ENCODE measurements at places on chromosomes 13 and 19.

DNA sequence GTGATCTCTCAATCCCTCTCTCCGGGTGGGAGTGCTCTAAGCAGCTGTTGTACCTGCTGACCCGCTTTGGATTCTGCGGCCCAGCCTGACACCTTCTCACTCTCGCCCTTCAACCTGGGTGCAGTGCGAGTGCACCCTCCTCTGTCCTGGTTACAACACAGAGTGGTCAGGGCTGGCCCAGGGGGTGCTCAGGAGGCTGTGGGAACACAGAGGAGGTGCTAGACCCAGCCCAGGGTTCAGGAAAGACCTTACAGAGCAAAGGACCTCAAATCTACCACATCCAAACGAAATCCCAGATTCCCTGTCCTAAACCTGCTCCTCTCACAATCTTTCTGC is 23.7 kb downstream of the ZNF175 start:
- H3K4me3 ChIP-seq, result peak overlapping the region; percentile 2
- no peaks in the 10 kb centered on the region for H3K36me3 ChIP-seq
- H3K27me3 ChIP-seq, result no peaks in the 10 kb centered on the region
- H3K4me1 ChIP-seq, result no peaks in the 10 kb centered on the region

GRCh38 chr19:39097721-39098120 is 13.6 kb downstream of the ACP7 start:
- DNase-seq, result no peak
- H3K4me3 ChIP-seq, result no peak overlapping the region
- no peaks in the 10 kb centered on the region for H3K36me3 ChIP-seq
- H3K27ac ChIP-seq, result no peak overlapping the region
- no peaks in the 10 kb centered on the region for H3K4me1 ChIP-seq
- no peaks in the 10 kb centered on the region for H3K27me3 ChIP-seq

GRCh38 chr19:33641261-33641660 is 19.5 kb downstream of the CHST8 start:
- H3K4me3 ChIP-seq, result no peak overlapping the region
- H3K36me3 ChIP-seq, result no peaks in the 10 kb centered on the region
- H3K27ac ChIP-seq, result no peak overlapping the region
- peak; percentile 32 for DNase-seq
- H3K27me3 ChIP-seq, result no peaks in the 10 kb centered on the region

- H3K36me3 ChIP-seq, result no peaks in the 10 kb centered on the region
- H3K4me3 ChIP-seq, result no peak overlapping the region
- H3K27me3 ChIP-seq, result no peaks in the 10 kb centered on the region
- no peak overlapping the region for H3K27ac ChIP-seq
- no peak for DNase-seq
Observed at GRCh38 chr19:10235003-10235402, 3.9 kb upstream of the S1PR2 start.

DNA sequence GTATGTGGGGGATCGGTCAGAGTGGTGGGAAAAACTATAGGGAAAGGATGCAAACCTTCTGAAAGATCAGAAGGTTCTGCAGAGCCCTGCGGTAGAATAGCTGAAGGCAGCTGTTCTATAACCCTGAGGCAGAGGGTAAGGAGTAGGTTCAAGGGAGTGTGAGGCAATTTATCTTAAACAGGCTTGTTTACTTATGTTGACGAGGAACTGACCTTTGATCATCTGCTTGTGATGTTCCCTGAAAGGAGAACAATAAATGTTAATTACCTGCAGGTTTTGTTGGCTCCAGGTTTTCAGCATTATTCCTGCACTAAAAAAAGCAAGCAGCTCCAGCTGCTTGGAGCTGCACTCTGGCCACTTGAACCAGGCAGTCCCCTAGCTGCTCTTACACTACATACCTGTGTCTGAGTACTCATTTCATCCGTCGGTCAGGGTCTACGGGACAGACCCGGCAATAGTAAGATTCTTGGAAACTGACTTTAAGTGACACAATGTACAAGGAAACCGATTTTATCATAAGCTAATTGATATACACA is 202.1 kb downstream of the TBC1D4 start:
- H3K36me3 ChIP-seq, result no peaks in the 10 kb centered on the region
- H3K27ac ChIP-seq, result no peak overlapping the region
- no peaks in the 10 kb centered on the region for H3K27me3 ChIP-seq
- no peak overlapping the region for H3K4me3 ChIP-seq
- no peak for DNase-seq

DNA sequence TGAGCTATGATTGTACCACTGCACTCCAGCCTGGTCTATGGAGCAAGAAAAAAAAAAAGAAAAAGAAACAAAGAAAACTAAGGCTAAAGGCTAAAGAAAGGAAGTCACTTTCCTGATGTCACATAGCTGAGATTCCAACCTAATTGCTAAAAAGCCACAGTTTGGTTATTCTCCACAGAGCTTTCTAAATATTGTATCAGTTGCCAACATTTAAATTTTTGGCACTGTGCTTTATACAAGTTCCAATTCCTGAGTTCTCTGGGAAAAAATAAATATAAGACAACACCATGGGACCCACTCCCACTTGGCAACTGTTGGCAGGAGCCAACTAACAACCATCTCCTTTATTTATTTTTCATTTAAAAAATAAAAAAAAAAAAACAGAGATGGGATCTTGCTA is 11.2 kb upstream of the LYPD3 start:
- no peak overlapping the region for H3K4me3 ChIP-seq
- no peaks in the 10 kb centered on the region for H3K27me3 ChIP-seq
- no peaks in the 10 kb centered on the region for H3K4me1 ChIP-seq
- DNase-seq, result no peak

GRCh38 chr13:63208826-63209225 is 1793.2 kb upstream of the PCDH20 start:
- DNase-seq, result no peak
- H3K27me3 ChIP-seq, result no peaks in the 10 kb centered on the region
- no peak overlapping the region for H3K27ac ChIP-seq
- H3K36me3 ChIP-seq, result no peaks in the 10 kb centered on the region
- no peaks in the 10 kb centered on the region for H3K4me1 ChIP-seq

GRCh38 chr19:46587861-46588260 is 13.3 kb upstream of the CALM3 start:
- H3K27me3 ChIP-seq, result no peaks in the 10 kb centered on the region
- H3K4me3 ChIP-seq, result no peak overlapping the region
- no peak for DNase-seq
- no peak overlapping the region for H3K27ac ChIP-seq
- H3K36me3 ChIP-seq, result no peaks in the 10 kb centered on the region
- H3K4me1 ChIP-seq, result no peaks in the 10 kb centered on the region

DNA sequence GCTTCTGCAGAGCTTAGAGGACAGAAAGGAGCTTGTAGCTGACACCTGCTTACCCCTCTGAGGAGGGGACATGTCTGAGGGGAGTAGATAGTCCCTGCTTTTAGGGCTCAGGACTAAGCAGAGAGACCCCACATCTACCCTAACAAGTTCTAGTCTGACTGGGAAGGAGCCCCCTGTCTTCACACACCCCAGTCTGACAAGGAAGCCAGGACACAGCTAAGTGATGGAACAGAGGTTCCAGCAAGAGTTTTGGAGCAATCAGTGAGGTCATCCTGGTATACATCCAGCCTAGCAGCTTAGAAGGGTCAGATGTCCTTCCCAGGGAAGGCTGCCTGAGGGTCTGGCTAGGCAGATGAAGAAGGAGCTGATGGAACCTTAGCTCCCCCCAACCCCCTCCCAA is 15.0 kb downstream of the PAF1 start:
- no peak overlapping the region for H3K4me3 ChIP-seq
- no peaks in the 10 kb centered on the region for H3K27me3 ChIP-seq
- no peak for DNase-seq
- H3K27ac ChIP-seq, result no peak overlapping the region
- peaks cover 3% of the 10 kb centered on the region for H3K4me1 ChIP-seq

DNA sequence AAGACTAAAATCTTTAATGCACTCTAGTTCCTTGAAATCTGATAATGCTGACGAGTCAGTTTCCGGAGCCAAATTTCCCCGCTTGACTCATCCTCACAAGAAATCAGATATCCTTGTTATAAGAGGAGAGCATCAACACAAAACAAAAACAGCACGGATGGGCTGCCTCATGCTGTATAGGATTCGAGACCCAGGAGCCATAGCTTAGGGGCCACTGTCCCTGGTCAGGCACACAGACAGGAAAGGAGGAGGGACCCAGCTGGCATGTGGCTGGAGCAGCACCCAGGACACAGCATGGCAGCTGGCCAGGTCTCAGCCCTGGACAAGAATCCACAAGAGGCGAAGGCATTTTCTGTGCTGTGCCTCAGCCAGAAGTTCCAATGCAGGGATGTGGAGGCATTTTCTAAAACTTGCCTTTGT is 110.2 kb upstream of the SPATA13 start:
- H3K4me1 ChIP-seq, result peaks cover 2% of the 10 kb centered on the region
- no peak overlapping the region for H3K4me3 ChIP-seq
- no peak overlapping the region for H3K27ac ChIP-seq
- peak; percentile 73 for DNase-seq
- no peaks in the 10 kb centered on the region for H3K27me3 ChIP-seq

DNA sequence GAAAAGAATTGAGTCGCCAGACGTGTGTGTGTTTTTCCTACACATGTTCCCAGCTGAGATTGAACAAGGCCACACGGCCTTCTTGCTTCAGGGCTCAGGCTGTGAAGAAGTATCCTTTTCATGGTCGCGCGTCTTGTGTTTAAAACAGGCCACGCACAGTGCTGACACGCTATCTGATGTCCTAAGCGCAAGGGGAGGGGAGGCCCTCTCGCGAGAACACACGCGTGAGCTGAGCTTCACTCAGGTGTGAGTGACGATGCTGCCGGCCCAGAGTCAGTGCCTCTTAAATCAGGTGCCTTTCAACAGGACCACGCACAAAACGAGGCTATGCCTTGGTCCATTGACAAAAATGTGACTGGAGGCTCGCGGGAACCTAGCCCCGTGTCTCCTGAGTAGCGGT is 103.7 kb downstream of the TEX29 start:
- H3K27ac ChIP-seq, result no peak overlapping the region
- H3K4me3 ChIP-seq, result no peak overlapping the region
- no peaks in the 10 kb centered on the region for H3K27me3 ChIP-seq
- no peaks in the 10 kb centered on the region for H3K4me1 ChIP-seq
- no peaks in the 10 kb centered on the region for H3K36me3 ChIP-seq

- no peaks in the 10 kb centered on the region for H3K4me1 ChIP-seq
- no peaks in the 10 kb centered on the region for H3K36me3 ChIP-seq
- no peak overlapping the region for H3K27ac ChIP-seq
- no peak overlapping the region for H3K4me3 ChIP-seq
- no peak for DNase-seq
Observed at GRCh38 chr13:59452189-59452890, 711.4 kb downstream of the DIAPH3 start.

GRCh38 chr13:41994696-41995095 is 33.8 kb upstream of the VWA8 start:
- no peaks in the 10 kb centered on the region for H3K27me3 ChIP-seq

DNA sequence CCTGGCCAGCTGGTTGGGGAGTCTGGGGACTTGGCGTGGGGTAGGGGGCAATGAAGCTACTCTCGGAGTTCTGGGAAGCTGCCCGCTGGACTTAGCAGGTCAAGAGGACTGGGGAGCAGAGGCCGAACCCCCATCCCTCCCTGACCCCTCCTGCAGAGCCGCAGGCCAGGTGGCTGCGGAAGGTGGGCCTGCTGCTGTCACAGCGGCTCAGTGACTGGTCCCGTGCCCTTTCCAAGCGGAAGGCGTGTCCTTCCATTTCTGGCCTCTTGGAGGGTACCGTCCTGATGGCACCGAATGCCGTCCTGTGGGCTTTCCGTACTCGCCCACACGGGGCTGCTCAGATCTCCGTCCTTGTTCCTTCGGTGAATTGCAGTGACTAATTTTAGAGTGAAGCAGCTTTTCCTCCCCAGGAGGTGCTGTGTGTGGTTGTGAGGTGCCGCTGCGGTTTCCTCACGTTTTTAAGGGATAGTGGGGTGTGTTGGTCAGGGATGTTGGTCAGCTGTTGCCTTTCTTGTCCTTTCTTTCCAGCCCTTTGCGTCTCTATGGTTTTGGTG is 20.8 kb downstream of the DOT1L start:
- H3K4me1 ChIP-seq, result no peaks in the 10 kb centered on the region
- H3K27ac ChIP-seq, result no peak overlapping the region

DNA sequence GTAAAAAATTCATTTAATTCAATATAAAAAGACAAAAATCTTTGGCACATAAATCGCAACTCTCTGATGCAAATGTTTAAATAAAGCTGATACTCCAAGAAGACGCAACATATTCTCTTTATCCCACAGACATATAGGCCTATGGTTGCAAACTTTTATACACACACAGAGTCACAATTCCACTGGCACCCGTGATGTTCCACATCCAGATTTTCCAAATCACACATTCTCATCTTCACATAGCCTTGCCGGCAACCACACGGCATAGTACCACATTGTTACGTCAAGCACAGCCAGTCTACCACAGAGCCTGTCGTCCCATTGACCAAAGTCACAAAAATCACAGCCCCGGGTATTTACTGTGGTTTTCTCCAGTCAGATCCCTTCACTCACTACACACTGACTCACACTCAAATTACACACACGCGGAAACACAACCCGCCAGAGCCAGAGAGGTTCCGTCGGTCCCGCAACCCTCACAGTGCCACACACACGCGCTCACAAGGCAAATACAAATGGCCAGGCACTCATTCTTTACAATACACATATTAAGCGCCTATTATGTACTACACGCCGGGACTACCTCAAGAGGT is 546 bp upstream of the ZNF546 start:
- no peaks in the 10 kb centered on the region for H3K36me3 ChIP-seq
- no peaks in the 10 kb centered on the region for H3K4me1 ChIP-seq
- no peak overlapping the region for H3K27ac ChIP-seq
- H3K4me3 ChIP-seq, result peak overlapping the region; percentile 39
- DNase-seq, result peak; percentile 40
- no peaks in the 10 kb centered on the region for H3K27me3 ChIP-seq

- no peak for DNase-seq
- H3K4me3 ChIP-seq, result no peak overlapping the region
- no peaks in the 10 kb centered on the region for H3K4me1 ChIP-seq
- H3K27ac ChIP-seq, result no peak overlapping the region
Observed at GRCh38 chr19:57887195-57887941, 1.5 kb downstream of the ZNF814 start.

DNA sequence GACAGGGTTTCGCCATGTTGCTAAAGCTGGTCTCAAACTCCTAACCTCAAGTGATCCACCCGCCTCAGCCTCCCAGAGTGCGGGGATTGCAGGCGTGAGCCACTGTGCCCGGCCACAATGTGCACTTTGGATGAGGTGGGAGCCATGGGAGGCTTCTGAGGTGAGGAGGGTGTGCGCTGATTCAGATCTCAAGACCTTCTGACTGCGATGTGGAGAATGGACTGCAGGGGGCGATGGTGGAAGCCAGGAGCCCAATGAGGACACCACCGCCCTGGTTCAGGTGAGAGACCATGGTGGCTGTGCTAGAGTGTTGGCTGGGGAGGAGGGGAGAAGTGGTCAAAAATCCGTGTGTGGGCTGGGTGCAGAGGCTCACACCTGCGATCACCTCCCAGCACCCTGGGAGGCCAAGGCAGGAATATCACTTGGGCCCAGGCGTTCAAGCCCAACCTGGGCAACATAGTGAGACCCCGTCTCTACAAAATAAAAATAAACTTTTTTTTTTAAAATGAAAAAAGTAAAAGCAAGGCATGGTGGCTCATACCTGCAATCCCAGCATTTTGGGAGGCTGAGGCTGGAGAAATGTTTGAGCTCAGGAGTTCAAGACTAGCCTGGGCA is 5.6 kb downstream of the INAFM1 start:
- H3K27me3 ChIP-seq, result no peaks in the 10 kb centered on the region
- no peaks in the 10 kb centered on the region for H3K4me1 ChIP-seq
- DNase-seq, result no peak
- H3K36me3 ChIP-seq, result no peaks in the 10 kb centered on the region

- DNase-seq, result no peak
- H3K36me3 ChIP-seq, result no peaks in the 10 kb centered on the region
- no peak overlapping the region for H3K27ac ChIP-seq
- no peaks in the 10 kb centered on the region for H3K4me1 ChIP-seq
- no peaks in the 10 kb centered on the region for H3K27me3 ChIP-seq
Observed at GRCh38 chr13:82879921-82880320, 1002.4 kb downstream of the SLITRK1 start.

- no peaks in the 10 kb centered on the region for H3K27me3 ChIP-seq
- H3K4me3 ChIP-seq, result no peak overlapping the region
- no peak overlapping the region for H3K27ac ChIP-seq
- peaks cover 3% of the 10 kb centered on the region for H3K4me1 ChIP-seq
Observed at GRCh38 chr13:20714161-20714560, 10.7 kb downstream of the IL17D start.
